Kidney capillary endothelial cell (primary cell): ENCODE measurements at places on chromosomes 13 and 19.

GRCh38 chr13:83190020-83190419 lies 692.3 kb downstream of the SLITRK1 start:
- no peak for DNase-seq

DNA sequence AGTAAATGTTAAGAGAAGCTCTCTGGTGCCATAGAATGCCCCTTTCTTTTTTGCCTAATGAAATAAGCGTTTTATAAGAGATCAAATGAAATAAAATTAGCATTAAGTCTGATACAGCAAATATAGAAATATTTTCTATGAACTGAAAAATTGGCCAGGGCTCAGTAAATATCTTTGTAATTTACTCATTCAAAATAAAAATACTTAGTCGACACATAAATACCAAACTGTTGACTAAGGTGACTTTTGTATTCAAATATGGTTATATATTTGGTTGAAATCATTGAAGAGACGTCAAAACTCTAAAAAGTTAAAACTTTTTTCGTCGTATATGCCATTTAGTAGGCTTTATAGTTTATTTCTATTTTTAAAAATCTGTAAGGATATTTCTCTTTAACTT lies 25.6 kb downstream of the IPO5 start:
- DNase-seq = peak; percentile 10

DNA sequence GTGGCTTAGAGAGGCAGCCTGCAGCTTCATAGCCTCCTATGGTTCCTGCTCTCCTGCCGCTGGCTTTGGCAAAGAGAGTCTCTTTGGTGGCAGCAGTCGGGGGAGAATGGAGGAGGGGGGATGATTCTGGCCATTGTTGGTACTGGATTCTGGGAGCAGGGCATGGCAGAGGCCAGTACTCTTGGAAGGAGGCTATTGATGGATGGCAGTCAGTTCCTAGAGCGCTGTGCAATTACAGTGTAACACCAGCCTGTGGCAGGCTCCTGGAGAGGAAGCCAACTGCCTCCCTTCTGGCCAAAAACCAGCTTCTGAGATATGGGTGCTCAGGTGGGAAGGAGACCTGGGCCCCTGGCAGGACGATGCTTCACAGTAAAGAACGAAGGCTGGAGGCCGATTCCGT lies 47.9 kb upstream of the TMTC4 start:
- DNase-seq = no peak

DNA sequence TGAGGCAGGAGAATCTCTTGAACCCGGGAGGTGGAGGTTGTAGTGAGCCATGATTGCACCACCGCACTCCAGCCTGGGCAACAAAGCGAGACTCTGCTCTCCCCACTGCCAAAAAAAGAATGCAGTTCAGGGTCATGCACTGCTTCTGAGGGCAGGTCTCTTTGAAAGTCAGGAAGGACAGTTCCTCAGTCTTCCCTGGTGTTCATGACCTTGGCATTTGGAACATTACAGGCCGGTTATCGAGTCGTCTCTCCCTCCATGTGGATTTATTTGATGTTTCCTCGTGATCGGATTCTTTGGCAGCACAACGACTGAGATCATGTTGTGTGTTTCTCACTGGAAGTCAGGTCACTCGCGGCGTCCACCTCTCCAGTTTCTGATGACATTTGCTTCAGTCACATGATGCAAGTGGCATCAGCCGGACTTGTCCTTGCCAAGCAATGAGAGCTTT lies 17.2 kb downstream of the FGF21 start:
- DNase-seq = no peak

- no peak for DNase-seq
Observed at GRCh38 chr19:41877916-41878905, 1.1 kb downstream of the CD79A start.

GRCh38 chr13:113922412-113923118 lies 51.3 kb downstream of the C13orf46 start:
- DNase-seq = no peak

GRCh38 chr13:27203186-27203585 lies 31.6 kb upstream of the USP12 start:
- DNase-seq = no peak

- DNase-seq = peak; percentile 35
Observed at GRCh38 chr19:17294051-17294891, 9.0 kb downstream of the ABHD8 start.

GRCh38 chr13:94063848-94064247 lies 415.6 kb downstream of the DCT start:
- DNase-seq = no peak

GRCh38 chr19:14363183-14364097 lies 17.8 kb upstream of the ADGRE5 start:
- DNase-seq = peak; percentile 63

DNA sequence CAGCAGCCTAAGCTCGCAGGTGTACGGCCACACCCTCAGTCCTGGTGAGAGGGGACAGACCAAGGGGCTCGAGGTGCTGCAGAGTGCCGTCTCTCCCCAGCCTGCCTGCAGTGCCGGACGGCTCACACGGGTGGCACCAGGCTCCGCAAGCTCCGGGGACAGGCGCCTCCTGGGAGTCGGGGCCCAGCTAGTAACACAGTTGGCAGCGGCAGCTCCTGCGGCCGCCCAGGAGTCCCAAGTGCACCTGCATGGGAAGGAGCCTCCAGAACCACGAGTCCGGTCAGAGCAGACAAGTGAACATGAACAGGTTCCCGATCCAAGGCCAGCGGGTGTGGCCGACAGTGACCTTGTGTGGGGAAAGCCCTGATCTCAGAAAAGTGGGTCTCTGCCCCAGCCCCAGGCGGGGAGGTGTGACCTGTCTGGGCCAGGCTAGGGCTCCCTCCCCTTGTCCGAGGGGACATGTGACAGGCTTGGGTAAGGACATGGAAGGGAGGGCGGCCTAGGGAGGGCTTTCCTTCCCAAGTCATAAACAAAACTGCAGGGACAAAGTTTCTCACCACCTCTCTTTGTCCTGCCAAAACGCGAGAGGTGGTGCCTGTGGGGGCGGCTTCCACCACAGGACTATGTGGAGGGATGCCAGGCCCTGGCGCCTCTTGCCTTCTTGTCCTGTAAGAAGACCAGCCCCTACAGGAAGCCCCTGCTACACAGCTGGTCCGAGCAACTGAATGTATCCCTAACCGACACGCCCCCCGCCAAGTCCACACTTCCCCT lies 46.5 kb downstream of the MLLT1 start:
- DNase-seq = no peak

DNA sequence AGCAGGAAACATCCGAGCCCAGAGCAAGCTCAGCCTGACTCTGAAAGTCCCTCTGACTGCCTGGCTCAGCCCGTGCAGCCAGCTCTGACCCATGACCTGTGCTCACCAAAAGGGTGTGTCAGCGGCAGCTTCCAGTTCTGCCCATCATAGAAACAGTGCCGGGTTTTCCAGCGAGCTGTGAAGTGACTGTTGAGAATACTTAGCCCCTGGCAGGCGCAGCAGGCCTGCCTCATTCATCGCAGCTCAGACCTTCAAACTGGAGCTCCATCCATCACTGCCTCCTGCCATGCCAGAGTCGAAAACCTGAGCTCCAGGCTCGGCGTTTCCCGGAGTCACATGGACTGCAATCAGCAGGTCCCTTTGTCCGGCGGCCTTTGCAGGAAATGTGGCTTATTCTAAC lies 16.3 kb upstream of the GSX1 start:
- DNase-seq = no peak

GRCh38 chr13:29131881-29132668 lies 311.9 kb downstream of the MTUS2 start:
- no peak for DNase-seq

DNA sequence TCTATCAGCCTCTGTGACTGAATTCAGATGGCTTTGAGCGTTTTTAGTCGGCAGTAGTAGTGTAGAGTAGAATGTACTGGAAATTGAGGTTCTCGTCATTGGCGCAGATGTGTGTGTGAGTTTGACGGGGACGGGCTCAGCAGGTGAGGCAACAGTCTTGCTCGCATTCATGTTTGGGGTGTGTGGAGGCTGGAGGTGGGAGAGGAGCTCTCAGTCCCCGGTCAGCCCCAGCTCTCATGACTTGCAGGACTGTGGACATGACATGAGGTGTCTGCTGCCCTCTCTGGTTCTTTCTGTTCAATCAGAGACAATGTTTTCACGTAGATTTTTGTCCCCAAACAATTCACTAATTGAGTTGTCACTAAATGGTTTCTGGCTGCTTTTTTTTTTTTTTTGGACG lies 57.2 kb downstream of the ING1 start:
- no peak for DNase-seq

- no peak for DNase-seq
Observed at GRCh38 chr19:6406401-6406800, 13.4 kb upstream of the GTF2F1 start.

DNA sequence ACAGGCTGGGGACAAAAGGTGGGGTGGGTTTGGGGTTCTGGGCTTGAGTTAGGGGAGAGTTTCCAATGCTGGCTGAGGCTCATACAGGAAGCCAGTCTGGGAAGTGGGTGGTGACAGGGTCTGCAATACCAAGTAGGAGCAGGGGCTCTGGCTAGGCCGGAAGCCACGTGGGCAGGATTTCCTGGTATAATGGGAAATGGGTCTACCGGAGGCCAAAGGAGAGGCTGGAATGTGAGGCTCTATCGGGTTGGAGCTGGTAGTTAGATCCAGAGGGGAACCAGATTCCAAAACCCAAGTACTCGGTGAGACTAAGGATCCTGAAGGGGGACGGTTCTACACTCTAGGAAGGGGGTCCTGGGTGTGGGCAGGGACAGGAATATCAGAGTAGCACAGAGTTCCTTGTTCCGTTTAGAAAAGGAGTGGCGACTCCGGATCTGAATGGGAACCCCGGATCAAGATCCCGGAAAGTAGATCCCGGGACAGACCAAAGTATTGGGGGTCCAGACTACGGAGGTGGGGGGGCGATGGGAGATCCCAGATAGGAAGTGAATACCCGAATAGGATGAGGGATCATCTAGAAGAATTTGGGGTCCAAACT lies 802 bp downstream of the CDC37 start:
- DNase-seq = peak; percentile 93

GRCh38 chr13:35598233-35598632 lies 121.7 kb upstream of the MAB21L1 start:
- no peak for DNase-seq

DNA sequence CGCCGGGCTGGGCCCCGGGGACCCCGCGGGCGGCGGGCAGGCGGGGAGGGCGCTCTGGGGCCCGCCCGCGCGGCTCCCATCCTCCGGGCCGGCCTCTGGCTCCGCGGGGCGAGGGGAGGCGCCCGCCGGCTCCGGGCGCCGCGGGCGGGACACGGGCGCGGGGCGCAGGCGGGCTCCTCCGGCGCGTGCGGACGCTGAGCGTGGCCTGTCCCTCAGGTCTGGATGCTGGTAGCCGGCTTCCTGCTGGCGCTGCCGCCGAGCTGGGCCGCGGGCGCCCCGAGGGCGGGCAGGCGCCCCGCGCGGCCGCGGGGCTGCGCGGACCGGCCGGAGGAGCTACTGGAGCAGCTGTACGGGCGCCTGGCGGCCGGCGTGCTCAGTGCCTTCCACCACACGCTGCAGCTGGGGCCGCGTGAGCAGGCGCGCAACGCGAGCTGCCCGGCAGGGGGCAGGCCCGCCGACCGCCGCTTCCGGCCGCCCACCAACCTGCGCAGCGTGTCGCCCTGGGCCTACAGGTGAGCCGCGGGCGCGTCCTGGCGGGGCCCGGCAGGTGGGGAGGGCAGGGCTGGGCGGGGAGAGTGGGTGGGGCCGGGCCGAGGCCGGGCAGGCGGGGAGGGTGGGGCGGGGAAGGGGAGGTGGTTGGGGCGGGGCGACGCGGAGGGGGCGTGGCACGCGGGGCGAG lies 420 bp downstream of the IL17D start:
- peak; percentile 70 for DNase-seq

DNA sequence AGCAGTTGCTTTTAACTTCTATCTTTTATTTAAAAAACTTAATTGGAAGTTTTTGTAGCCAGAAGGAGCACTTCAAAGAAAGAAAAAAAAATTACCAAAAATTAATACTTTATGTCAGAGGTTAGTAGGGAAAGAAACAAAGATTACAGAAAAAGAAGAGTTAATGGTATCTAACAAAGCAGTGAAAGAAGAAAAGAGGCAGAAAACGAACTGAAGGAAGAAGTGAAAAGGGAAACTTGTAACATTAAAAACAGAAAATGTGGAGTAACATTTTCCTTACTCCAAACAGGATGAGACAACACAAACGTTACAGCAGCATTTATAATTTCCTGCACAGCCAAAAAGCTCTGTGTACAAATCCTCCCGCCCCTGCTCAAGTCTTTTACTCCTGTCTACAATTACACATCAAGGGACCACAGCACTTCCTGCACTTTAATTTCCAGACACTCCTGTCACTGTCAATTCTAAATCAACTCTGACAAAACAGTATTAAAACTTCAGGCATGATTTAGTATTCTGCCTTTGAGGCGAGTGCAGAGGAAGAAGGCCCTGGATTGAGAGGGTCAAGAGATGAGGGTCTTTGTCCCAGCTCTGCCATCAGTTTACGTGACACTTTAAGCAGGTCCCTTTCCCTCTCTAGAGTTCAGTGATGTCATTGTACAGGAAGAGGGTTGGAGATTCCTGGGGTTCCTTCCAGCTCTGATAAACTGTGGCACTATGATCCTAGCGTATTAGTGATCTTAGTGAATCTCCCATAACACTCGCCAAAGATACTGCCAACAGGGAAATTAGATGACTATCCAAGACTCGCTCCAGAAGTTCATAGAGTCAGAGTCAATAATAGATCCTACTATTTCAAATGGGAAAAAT lies 53.2 kb upstream of the LSM14A start:
- DNase-seq = no peak

GRCh38 chr19:6524311-6524710 lies 6.5 kb upstream of the TNFSF9 start:
- no peak for DNase-seq

- DNase-seq = no peak
Observed at GRCh38 chr13:111422348-111422747, 101.9 kb downstream of the TEX29 start.

- no peak for DNase-seq
Observed at GRCh38 chr13:67258482-67258881, 28.3 kb upstream of the PCDH9 start.

- DNase-seq = no peak
Observed at GRCh38 chr13:43425234-43425633, 361.5 kb downstream of the ENOX1 start.

GRCh38 chr13:32092496-32092895 lies 60.9 kb downstream of the FRY start:
- no peak for DNase-seq

DNA sequence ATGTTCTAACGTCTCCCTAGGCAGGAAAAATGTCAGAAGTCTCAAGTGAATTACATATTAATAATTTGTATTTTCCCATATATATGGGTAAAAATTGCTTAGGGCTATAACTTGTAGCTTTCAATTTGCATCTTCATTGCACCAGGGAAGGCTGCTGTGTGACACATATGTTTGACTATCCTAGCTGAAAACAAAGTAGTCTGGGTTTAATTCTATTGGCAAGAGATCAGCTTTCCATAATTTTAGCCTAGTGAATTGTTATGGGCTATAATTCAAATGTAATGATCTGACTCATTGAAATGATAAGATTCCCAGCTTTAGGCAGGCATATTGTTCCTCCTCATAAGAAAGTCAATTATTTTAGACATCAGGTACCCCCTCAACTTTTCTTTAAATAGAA lies 553.1 kb downstream of the DCT start:
- no peak for DNase-seq
